ENCODE measurements at places on chromosomes 11 and 22. TPM values are rescaled to one million over a fixed set of nuclear protein-coding genes. Genes with fewer than 3 reads are reported as not detected.

TMEM45B gene
- total RNA-seq, result 0.58 TPM

LPXN gene
- 147 TPM for total RNA-seq

BAIAP2L2 gene
- 0.39 TPM for total RNA-seq

GPR83 gene
- total RNA-seq, result 0.06 TPM

DEFB131B gene
- not detected for total RNA-seq

MRGPRX3 gene
- not detected for total RNA-seq

ARHGAP20 gene
- total RNA-seq, result 0.28 TPM

DDI1 gene
- total RNA-seq, result not detected

GRCh38 chr11:854601-855329, 12.1 kb downstream of the TSPAN4 start:
- DNase-seq, result no peak

GRCh38 chr11:22624742-22625447, 728 bp downstream of the FANCF start:
- peak; percentile 59 for DNase-seq

- no peak for DNase-seq
Measured at GRCh38 chr22:35598396-35598710, 18.8 kb downstream of the MB start.

DNA sequence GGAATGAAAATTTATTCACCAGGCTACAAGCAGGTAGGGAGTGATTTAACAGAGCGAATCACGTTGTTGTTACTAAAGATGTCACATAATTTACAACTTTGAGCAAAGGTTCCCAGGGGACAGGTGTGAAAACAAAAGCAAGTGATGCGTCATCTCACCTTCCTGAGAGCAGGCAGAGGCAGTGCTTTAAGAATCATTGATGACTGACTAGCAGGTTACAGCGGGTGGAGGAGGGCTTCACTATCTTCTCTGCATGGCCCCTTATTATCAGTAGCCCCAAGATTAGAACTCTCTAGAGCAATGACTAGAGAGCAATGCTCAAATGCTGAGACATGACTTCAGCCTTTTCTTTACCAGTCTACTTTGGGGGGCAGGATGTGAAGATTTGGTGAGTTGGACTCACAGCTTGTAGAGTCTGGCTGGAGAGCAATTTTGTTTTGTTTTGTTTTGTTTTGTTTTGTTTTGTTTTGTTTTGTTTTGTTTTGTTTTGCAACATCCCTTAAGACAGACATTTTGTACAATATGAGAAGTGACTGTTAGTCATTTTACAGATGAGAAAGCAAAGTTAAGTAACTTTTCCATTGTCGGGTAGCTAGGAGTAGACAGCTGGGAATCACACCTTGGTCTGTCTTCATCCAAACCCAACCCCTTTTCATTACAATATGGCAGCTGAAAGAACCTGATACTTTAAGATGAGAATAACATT, 84.8 kb downstream of the SLC1A2 start:
- DNase-seq, result no peak

- DNase-seq, result no peak
Measured at GRCh38 chr11:69468911-69469885, 12.3 kb upstream of the LINC01488 start.

DNA sequence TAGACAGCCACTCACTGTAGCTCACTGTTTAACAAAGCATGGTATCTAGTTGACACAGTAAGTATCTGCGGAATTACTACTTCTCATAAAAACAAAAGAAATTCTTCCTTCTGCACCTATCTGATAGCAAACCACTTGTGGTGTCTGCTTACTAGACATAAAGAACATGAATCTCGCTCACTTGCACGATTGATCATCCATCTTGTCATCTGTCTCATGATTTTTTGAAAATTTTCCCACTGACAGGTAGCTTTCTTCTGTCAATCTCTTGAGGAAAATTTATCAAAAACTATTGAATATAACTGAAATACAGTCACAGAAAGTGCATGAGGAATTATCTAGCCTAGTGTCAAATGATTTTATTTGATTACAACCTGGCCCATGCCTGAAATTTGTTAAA, 291.6 kb upstream of the ANO3 start:
- DNase-seq, result no peak

DNA sequence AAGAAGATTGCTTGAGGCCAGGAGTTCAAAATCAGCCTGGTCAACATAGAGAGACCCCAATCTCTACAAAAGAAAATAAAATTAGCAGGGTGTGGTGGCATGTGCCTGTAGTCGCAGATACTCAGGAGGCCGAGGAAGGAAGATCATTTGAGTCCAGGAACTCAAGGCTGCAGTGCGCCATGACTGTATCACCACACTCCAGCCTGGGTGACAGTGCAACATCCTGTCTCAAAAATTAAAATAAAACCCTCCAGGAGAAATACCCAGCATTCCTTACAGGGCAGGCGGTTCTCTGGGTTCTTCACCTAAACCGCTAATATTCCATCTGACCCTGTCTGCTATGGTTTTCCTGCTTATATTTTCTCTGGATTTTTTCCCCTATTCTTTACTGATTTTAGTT, 13.5 kb downstream of the TCF20 start:
- no peak for DNase-seq

GRCh38 chr11:123430721-123431497, 840 bp downstream of the GRAMD1B start:
- peak; percentile 75 for DNase-seq

DNA sequence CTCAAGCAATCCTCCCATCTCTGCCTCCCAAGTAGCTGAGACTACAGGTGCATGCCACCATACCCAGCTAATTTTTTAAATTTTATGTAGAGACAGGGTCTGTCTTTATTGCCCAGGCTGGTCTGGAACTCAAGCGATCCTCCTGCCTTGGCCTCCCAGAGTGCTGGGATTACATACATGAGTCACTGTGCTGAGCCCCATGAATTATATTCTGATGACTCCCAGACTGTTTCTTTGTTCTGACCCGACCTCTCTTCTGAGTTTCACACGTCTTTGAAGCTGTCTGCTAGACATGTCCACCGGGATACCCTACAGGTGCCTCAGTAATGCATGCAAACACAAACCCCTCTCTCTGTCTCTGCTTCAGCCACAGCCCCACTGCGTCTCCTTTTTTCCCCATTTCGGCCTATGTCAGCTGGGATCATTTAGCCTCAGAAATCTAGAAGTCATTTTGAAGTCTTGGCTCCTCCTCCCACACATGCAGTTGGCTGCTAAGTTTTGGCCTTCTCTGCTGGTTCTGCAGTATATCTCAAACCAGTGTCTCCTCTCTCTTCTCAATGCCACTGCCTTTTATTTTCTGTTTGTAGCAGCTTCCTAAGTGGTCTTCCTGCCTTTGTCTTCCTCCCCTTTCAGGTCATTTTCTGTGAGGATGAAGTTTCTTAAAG, 4.8 kb downstream of the VPS26B start:
- no peak for DNase-seq

DNA sequence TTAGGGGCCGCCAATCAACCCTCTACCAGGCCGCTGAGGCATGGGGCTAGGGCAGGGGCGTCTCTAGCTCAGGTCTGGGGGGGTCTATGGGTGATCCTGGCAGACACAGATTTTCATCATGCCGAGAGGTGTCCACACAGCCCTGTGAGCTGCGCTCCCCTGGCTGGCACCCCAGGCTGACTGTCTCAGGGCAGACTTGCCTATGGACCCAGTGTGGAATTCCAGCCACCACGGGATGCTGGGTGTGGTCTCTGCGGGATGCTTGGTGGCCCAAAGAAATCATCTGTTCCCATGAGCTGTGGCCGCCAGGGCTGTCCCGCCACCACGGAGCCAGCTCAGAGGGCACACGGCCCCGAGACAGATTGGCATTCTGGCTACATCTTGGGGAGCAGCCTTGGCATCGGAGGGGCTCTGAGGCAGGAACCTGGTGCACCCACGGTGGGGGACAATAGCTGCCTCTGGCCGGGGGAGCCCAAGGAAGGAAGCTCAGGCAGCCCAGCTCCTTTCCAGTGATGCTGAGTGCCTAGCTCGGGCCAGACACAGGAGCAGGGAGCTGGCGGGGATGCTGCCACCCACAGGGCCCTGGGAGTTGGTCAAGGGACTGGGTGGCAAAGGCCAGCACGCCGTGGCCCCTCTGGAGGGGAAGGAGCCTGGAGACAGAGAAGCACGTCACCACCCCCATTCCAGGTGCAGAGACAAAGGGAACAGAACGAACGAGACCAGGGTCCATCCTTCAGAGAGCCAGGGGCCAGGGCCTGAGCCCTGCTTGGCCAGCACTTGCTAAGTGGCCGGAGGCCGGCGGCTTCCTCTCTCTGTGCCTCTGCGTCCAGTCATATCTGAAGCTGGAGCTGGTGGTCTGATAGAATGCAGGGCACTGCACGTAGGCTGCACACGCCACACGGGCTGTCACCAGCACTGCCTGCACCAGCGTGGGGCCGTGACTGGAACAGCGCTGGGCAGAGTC, 64.4 kb upstream of the FGF3 start:
- DNase-seq, result no peak

DNA sequence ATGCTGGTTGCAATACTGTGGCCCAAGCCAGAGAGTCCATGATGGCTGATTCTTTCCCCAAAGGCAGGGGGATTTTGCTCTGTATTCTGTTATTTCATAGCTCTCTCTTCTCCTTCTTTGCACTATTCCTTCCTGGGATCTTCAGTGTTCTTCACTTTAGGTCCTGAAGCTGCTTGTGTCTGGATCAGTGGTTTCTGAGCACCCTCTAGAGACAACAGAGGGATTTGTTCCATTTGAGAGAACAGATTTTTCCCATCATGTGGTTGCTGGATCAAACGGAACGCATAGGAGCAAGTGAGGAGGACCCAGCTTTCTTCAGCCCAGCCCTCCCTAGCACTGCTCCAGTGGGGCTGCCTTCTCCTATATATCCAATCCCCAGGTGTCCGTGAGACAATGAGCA, 68.7 kb upstream of the SYN3 start:
- DNase-seq, result no peak

GRCh38 chr11:130118636-130119387, 40.8 kb upstream of the ST14 start:
- peak; percentile 43 for DNase-seq

DNA sequence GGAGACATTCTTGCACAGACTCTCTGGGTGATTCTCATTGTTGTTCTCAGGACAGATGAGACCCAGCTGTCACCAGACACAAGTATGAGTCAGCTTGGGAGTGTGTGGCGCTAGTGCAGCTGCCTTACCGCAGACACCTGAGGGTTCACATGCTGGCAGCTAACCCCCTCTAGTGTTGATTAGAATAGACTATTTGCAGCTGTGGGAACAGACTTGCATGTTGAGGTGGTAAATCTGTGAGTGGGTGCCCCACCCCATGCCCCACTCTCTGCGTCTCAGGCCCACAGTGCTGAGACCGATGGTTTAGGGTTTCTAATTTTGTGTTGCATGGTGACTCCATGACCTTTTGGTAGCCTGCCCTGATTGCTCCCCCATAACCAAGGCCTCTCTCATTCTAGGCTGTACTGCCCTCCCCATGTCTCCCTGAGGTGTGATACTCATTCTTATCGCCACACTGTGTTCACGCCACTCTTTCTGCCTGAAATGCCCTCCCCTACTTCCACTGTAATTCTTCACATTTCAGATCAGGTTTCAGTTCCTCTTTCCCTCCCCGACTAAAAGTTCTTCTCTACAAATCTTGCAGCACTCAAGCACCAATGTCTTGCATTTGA, 73.7 kb upstream of the KIRREL3 start:
- no peak for DNase-seq

Data from activated naive CD8-positive, alpha-beta T cell treated with anti-CD3 and anti-CD28 coated beads for 36 hours (primary cell).